NCI-H2029 (cell line): ENCODE measurements at places on chromosomes 5 and 9.

- DNase-seq, result no peak
These were observed 1.5 kb downstream of the WHRN start for GRCh38 chr9:114503522-114504340.

GRCh38 chr5:39691993-39692392 lies 267.2 kb upstream of the DAB2 start:
- no peak for DNase-seq

DNA sequence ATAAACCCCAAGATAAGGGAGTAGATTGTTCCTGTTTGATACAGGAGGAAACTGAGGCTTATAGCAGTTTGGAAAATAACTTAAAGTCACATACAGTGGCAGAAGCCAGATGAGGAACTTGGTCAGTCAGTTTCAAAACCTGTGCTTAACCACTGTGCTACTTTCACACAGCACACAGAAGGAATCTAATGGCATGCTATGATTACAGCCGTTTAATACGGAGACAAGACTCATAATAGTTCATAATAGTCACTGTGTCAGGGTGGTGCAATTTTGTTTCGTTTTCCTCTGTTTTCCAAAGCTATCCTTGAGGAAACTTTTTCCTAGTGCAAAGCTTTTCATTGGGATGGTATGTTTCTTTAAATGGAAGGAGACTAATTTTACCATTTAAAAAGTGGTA lies 112.3 kb downstream of the GCNT1 start:
- DNase-seq, result no peak

DNA sequence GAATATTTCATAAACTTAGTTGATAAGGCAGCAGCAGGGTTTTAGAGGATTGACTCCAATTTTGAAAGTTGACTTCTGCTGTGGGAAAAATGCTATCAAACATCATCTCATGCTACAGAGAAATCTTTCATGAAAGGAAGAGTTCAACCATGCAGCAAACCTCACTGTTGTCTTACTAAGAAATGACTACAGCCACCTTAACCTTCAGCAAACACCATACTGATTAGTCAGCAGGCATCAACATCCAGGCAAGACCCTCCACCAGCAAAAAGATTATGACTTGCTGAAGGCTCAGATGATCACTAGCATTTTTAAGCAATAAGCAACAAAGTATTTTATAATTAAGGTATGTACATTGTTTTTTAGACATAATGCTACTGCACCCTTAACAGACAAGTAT lies 7.6 kb downstream of the TMEM174 start:
- DNase-seq, result no peak

- DNase-seq, result no peak
These were observed 55.6 kb downstream of the SETX start for GRCh38 chr9:132299221-132299620.

GRCh38 chr9:131808291-131808690 lies 68.4 kb upstream of the RAPGEF1 start:
- no peak for DNase-seq

- no peak for DNase-seq
These were observed 37.1 kb downstream of the PLPP1 start for GRCh38 chr5:55497712-55498111.

DNA sequence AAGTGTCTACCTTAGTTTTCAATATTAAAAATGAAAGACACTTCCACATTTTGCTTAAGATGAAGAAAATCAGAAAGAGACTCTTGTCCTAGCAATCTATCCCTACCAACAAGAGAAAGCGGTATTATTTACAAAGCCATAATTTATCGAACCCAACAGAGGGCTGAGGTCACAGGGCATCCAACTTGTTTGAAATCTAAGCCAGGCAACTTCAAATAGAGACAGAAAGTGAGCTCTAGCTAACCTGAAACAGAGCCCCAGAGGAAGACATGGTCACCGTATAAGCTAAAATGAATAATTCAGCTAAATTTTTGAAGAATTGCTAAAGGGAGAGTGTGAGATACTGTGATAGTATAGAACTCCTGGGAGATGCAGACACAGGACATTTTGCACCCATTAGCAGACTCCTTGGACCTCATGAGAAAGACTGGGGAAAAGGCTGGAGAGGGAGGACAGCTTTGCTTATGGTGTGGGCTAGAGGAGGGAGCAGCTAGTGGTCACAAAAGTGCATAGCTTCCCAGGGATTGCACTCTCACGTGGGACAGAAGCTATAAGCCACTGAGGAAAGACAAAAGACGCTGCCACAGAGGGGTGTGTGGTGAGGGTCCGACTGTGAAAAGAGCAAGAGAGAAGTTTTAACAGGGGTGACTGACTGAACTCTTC lies 624.2 kb upstream of the GRIN3A start:
- no peak for DNase-seq

- no peak for DNase-seq
These were observed 78.7 kb upstream of the SAP30L start for GRCh38 chr5:154367101-154367500.

- DNase-seq, result no peak
These were observed 86.8 kb upstream of the CD180 start for GRCh38 chr5:67283275-67283987.

- no peak for DNase-seq
These were observed 149.1 kb downstream of the ATP10B start for GRCh38 chr5:160702934-160703333.

DNA sequence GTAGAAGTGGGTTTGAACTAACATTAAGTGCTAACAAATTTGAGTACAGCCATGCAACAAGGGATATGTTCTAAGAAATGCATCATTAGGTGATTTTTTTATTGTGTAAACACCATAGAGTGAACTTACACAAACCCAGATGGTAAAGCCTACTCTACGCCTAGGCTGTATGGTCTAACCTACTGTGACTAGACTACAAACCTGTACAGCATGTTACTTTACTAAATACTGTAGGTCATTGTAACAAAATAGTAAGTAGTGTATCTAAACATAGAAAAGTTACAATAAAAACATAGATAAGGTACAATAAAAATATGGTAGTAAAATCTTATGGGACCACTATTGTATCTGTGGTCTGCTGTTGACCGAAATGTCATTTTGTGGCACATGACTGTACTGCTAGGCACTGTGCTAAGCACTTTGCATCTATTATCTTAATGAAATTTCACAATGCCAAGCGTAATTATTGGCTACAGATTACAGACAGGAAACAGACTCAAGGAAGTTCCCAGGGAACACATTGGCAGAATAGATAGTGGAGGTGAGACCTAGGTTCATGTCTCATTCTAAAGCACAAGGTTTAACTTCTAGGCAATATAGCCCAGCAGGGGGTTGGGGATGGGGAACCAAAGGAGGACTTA lies 62.7 kb downstream of the ATP10B start:
- no peak for DNase-seq

- no peak for DNase-seq
These were observed 142.0 kb downstream of the RORB start for GRCh38 chr9:74639112-74639511.

GRCh38 chr5:74095871-74096270 lies 469.9 kb downstream of the ARHGEF28 start:
- no peak for DNase-seq

GRCh38 chr9:134522502-134522848 lies 119.1 kb upstream of the COL5A1 start:
- DNase-seq, result no peak

GRCh38 chr5:80076131-80077050 lies 41.2 kb downstream of the THBS4 start:
- DNase-seq, result no peak

GRCh38 chr5:37721447-37721871 lies 118.4 kb downstream of the GDNF start:
- no peak for DNase-seq

DNA sequence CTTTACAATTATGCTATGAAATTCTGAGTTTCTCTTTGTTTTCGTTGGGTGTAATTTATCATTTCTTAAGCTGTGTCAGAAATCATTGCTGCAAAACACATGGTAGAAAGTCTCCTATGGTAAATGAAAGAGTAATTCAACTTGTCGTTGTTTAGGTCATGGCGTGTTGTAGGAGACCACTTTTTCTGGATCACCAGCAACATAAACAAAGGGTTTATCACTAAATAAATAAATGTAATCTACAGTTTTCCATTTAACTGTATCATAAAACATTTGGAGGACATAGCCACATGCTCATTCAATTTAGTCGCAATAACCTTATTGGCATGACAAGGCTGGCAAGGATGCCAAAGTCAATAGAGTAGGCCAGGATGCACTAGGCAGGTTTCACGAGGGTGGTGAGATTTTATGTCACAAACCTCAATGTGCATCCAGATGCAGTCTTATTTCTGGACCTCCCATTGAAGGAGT lies 154.4 kb upstream of the ERCC6L2 start:
- DNase-seq, result peak; percentile 22

GRCh38 chr5:181261320-181262049 lies 542 bp upstream of the TRIM52 start:
- no peak for DNase-seq

GRCh38 chr9:33041432-33042188 lies 16.5 kb downstream of the DNAJA1 start:
- no peak for DNase-seq

GRCh38 chr5:13740471-13740870 lies 204.0 kb downstream of the DNAH5 start:
- DNase-seq, result no peak

GRCh38 chr5:36300927-36301540 lies 668 bp downstream of the RANBP3L start:
- no peak for DNase-seq

GRCh38 chr5:59486508-59486907 lies 407.0 kb downstream of the PDE4D start:
- no peak for DNase-seq

DNA sequence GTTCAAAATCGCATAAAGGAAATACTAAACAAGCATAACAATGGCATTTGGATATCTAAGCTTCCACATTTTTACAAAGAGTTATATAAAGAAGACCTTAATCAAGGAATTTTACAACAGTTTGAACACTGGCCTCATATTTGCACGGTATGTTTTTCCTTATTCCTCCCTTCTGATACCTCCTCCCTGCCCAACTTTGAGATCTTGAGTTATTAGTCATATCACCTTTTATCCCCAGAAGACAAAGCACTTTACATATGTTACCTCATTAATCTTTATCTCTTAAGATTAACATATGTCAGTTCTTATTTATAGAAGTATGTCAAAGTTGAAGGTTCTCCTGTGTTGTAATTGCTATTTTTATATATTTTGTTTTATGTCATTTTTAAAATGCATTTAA lies 29.8 kb downstream of the TDRD7 start:
- no peak for DNase-seq

DNA sequence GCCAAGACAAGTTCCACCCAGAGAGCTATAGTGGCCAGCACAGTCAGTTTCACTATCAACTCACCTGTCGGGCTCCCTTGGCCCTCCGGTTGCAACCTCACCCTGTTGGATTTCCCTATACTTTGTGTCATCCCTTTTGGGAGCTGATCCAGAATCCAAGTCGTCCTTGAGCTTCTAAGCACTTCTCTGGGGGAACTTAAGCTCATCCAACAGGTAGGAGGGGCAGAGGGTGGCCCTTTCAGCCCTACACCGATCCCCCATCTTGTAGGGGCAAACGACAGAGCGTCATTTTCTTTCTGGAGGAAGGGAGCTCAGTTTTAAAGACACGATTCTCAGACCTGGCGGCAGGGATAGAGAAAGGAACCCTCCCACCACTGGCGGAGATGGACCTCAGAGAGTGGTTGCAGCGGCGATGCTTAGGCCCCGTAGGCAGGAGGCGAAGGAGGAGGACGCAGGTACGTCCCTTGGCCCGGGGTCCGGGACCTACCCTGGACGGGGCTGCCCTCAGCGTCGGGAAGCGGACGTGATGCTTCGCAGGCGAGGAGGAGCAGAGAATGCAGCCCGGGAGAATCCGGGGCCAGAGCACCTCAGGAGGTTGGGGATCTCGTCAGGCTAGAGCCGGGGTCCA lies 519 bp downstream of the ZER1 start:
- no peak for DNase-seq

GRCh38 chr5:176996780-176997179 lies 9.8 kb downstream of the UIMC1 start:
- DNase-seq, result no peak

DNA sequence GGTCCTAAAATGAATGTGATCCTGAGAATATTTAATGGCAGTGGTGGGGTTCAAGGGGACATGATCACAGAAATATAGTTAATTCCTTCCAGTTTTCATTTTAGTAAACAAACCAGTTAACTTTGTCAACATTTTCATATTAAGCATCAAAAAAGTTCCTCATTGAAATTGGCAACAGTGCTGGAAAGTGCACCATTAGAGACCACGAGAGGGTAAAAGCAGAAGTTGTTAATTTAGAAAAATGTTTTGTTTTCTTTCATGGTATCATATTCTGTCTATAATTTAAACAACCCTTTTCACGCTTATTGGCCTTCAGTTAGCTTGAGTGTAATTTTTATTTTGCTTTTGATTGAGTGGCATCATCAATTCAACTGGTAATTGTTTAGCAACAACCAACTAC lies 11.9 kb downstream of the GIN1 start:
- no peak for DNase-seq

- no peak for DNase-seq
These were observed 11.9 kb downstream of the LCN1 start for GRCh38 chr9:135533113-135533512.

DNA sequence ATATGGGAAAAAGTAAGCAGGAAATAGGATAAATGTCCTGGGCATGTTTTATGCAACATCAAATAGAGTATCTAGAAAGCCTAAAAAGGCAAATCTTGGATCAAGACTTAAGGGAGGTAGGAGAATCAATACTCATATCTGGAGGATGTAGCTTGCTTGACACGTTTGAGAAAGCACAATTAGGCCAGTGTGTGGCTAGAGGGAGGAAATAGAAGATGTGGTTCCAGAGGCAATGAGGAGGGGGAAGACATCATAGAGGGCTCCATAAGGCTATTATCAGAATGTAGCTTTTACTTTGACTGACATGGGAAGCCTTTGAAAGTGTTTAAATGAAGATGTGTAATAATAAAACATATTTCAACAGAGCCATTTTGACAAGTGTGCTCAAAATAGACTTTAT lies 200.7 kb upstream of the CDH12 start:
- DNase-seq, result no peak

GRCh38 chr5:83777856-83778255 lies 57.2 kb upstream of the HAPLN1 start:
- no peak for DNase-seq

DNA sequence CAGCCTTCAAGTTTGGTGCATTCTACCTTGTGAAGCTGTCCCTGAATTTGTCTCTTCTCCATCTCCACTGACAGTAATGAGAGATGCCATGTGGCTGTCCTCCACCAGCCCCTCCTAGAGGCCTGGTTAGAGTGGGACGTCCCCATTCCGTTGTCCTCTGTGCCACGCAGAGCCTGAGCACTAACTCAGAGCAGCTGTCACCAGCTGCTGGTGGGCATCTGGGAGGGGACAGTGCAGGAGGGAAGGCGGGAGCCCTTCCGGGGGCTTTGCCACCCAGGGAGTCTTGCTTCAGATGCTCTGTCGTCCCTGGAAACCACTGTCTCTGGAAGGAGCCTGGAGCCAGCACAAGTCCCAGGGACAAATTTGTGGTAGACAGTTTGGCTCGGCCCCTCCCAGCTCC lies 78.6 kb downstream of the PDZD2 start:
- DNase-seq, result no peak

- no peak for DNase-seq
These were observed 196.8 kb upstream of the TRIM32 start for GRCh38 chr9:116490321-116490720.
